ENCODE measurements at places on chromosomes 5 and 9.

DNA sequence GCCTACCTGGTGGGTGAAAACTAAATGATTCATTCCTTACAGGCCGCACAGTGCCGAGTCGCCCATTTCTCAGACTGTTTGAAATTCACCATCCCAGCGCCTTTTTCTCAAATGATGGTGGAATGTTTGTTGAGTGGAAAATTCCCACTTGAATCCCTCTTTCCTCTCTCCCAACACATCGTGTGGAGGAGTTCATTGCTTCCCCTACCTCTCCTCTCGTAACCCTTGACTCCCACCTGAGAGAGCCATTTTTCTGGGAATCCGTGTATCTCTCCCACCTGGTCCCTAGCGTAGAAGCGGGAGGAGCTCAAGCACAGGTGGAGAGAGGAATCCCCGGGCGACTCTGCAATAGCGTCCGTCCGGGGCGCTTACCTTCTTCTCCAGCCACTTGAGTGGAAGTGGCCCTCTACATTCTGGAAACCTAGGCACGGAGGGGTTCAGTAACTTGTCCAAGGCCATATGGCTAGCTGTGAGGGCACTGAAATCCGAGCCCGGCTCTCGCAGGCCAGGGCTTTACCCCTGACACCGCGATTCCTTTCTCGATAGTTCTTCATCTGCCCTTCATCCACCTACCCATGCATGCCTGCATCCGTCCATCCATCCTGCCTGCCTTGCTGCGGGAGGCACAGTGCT is 683 bp downstream of the OSMR start:
- no peak for DNase-seq

GRCh38 chr5:16674750-16675149 is 58.0 kb upstream of the RETREG1 start:
- no peak for DNase-seq

GRCh38 chr9:111572950-111573604 is 26.4 kb downstream of the PTGR1 start:
- no peak for DNase-seq

- no peak for DNase-seq
Measured at GRCh38 chr9:6153425-6153824, 62.2 kb upstream of the IL33 start.
